Stimulated activated CD4-positive, alpha-beta T cell treated with anti-CD3 and anti-CD28 coated beads, Interleukin-1b, Interleukin-23, amount 100 ng/mL, for 48 hours (primary cell): ENCODE measurements at places on chromosomes 11 and 22.

- no peak for DNase-seq
These were observed 9.5 kb downstream of the PCNX3 start for GRCh38 chr11:65624931-65625627.

- no peak for DNase-seq
These were observed 28.8 kb downstream of the TRIOBP start for GRCh38 chr22:37725551-37726240.

- no peak for DNase-seq
These were observed 1654.6 kb upstream of the RAG2 start for GRCh38 chr11:38252620-38253019.

DNA sequence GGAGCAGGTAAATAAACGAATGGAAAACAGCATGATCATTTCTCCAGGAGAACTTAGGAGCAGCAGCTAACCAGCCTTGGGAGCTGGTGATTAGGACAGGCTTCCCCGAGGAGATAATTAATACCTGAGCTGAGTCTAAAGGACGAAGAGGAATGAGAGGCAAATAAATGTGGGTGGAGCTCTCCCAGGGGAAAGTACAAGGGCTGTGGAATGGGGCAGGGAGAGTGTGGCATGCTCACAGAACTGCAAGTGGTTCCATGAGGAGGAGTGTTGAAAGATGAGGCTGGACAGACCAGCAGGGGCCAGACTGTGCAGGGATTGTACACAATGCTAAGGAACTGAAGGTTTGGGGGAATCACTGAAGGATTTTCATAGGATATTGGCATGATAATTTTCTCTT, 14.2 kb upstream of the TLCD5 start:
- no peak for DNase-seq

DNA sequence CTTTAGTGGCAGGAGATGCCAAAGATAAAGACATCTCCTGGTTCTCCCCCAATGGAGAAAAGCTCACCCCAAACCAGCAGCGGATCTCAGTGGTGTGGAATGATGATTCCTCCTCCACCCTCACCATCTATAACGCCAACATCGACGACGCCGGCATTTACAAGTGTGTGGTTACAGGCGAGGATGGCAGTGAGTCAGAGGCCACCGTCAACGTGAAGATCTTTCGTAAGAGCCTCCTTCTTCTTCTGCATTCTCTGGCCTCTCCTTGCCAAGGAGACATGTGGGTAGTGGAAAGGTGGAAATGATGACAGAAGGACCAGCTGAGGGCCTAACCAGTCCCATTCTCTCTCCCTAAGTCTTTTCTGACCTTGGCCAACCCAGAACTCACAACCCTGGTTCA, 110.1 kb upstream of the TTC12 start:
- no peak for DNase-seq

GRCh38 chr11:46513934-46514342, 79.9 kb downstream of the AMBRA1 start:
- no peak for DNase-seq

- no peak for DNase-seq
These were observed 24.6 kb downstream of the STIM1 start for GRCh38 chr11:3879967-3880542.

- no peak for DNase-seq
These were observed 434.3 kb downstream of the ETS1 start for GRCh38 chr11:128152796-128153696.

GRCh38 chr22:47374901-47375575, 612.6 kb downstream of the TBC1D22A start:
- no peak for DNase-seq

- DNase-seq = no peak
These were observed 1.4 kb upstream of the PPARA start for GRCh38 chr22:46148816-46149511.

GRCh38 chr11:128506356-128506755, 81.0 kb downstream of the ETS1 start:
- DNase-seq = no peak

DNA sequence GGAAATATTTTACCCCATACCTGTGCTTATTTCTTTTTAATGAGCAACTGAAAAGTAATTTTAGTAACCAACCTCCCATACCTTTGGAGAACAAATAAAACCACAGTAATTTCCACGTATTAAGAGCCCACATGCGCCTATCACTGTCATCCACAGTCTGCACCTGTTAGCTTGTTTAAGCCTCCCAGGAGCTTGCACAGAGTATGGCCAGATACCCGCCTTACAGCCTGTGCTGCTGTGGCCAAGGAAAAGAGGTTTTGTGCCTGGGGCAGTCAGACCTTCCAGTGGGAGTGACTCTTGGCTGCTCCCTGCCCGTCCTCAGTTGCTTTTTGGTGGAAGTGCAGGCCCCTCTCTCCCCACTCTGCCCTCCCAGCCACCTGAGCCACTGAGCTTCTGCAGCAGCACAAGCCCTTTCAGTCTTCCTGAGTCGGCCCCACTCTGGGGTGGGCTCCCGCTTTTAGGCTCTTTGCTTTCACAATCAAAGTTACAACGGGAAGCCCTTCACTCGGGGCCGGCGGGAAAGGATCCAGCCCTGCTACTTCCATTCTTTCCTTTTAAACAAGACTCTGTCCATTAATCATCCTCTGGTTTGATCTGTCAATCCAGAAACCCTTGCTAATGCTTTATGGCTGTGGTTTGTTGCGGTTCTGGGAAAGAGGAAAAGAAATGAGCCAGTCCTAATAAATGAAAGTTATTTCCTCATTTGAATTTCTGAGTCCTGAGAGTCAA, 308.8 kb downstream of the TBC1D22A start:
- DNase-seq = no peak

DNA sequence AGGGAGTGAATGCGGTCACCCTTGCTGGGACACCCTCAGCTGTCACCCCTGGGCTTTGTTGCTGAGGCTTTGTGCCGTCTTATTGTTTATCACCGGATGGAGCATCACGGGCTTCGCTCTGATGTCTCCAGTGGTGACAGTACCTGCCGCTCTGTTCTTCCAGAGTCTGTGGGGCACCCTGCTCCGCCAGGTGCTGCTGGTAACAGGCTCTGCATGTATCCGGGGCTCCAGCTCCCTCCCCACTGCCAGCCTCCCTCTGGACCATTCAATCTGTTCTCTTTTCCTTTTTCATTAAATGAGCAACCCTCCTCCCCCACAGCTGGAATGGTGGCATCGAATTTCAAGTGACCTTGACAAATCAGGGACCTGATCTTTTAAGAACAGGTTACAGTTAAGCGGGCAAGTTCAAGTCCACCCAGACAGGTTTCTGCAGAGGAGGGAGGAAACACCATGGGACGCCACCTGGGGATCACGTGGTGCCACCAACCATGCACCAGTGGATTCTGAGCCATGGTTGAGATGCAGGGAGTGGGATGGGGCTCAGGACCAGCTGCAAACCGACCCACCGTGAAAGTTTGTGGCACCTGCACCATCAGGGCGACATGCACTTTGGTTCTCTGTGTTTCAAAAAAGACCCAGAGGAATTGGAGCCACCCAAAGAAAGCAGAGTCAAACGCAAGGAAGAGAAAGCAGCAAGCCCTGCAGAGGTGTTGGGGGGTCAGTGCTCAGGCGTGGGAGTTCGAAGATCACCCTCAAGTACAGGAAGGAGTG, 89.3 kb downstream of the BCR start:
- DNase-seq = no peak

- DNase-seq = no peak
These were observed 11.0 kb downstream of the APOA4 start for GRCh38 chr11:116812109-116812508.

- no peak for DNase-seq
These were observed 6.4 kb downstream of the MARK2 start for GRCh38 chr11:63845303-63845702.

- no peak for DNase-seq
These were observed 80.8 kb downstream of the PIWIL4 start for GRCh38 chr11:94647926-94648325.

GRCh38 chr11:40867991-40868632, 591.3 kb downstream of the LRRC4C start:
- no peak for DNase-seq

GRCh38 chr11:120893440-120894201, 130.3 kb upstream of the TBCEL start:
- DNase-seq = no peak

GRCh38 chr11:79809487-79809886, 368.7 kb upstream of the TENM4 start:
- no peak for DNase-seq

- peak; percentile 59 for DNase-seq
These were observed 33.8 kb upstream of the NUP50 start for GRCh38 chr22:45129703-45130524.

DNA sequence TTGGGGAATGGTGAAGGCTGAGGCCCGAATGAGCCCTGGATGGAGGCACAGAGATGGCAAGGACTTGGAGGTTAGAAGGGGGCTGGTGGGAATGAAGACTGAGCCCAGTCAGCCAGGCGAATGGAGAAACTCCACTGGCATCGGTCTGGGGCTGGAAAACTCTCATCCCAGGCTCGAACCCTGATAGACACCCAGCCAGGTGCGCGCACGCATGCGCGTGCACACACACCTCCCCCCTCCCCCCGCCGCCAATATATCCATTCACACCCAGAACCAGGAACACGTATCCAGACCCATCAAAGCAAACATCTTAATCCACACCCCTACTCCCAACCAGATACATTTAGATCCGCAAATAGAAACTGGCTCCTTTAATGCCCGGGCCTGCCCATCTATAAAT, 139.3 kb downstream of the CEP164 start:
- no peak for DNase-seq

DNA sequence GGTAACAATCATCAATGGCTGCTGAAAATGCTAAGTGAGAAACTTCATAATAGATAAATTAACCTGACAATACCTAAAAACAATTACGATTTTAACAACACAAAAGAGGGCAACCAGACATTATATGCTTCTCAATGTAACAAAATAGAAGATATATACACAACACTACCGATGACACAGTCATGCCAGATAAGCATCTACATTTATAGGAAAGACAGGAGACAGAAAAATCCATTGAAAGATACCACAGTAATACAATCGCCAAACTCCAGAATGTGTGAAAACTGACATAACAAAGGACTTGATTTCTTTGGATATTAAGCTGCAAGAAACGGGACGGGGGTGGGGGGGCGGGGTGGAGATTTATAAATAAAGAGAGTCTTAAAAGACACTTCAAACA, 28.3 kb downstream of the USP28 start:
- DNase-seq = no peak

- no peak for DNase-seq
These were observed 400.0 kb downstream of the LARGE1 start for GRCh38 chr22:33519974-33520903.

DNA sequence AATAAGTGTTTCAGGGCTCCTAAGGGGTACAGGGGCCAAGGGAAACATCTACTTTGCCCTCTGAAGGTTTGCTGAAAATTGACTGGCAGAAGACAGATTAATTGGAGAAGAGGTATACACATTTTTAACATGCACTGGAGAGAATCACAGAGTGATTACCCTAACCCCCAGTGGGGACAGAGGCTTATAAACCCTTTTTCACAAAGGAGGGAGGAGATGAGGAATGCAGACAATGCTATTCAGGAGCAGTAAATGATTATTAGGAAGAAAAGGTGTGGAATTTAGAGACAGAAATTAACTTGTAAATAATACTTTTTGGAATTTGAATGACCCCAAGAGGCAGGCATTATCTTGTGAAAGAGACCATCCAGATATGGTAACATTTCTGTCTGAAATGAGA, 582.4 kb upstream of the B3GAT1 start:
- no peak for DNase-seq

DNA sequence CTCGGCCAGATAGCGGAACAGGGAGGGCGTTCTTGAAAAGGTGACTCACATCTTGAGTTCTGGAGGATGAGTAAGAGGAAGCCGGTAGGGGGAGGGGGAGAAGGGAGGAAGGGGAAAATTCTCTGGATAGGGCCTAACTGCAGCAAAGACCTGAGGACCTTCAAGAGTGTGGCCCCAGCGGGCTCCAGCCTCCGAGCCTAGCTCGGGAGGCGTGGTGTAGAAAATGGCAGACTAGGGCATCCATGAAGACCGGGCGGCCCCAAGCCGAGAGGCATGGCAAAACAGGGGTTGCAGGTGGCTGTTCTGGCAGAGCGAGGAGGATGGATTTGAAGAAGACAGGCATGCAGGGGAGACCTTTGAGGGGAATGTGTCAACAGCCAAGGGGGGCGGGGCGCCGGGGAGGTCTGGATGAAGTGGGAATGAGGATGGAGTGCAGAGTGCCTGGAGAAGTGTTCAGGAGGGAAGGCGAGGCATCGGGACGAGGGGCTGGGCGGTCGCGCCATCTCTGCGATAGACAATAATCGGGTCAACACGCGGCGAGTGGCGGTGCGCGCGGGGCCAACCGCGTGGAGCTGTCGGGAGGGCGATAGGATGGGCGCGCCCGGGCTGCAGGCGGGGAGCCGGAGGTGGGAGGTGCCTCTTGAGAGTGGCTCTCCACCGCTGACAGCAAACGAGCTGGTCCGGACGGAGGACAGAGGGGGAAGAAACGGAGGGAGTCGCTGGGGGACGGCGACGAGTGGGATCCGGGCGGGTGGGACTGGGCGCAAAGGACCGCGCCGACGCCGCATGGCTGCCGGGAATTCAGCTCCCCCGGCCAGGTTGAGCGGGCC, 40.0 kb upstream of the CREB3L1 start:
- DNase-seq = peak; percentile 66

- no peak for DNase-seq
These were observed 81.1 kb upstream of the CHRM4 start for GRCh38 chr11:46472662-46472994.

DNA sequence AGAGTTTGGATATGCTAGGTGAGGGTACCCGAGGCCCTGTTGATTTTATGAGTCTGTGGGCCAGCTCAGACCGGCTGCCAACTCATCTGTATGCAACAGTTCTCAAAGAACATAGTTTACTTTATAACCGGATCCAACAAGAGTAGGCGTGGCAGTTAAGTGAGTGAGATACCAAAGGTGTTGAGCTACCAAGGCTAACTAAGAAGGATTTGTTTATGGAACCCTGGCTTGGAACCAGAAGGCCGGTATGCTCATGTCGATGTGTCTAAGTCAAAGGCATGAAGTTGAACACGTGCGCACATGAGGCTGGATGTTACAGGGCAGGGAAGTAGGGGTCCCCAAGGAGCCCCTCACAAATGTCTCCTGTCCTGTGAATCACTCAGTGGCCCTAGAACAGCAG, at the start of gene KCNJ1:
TSS of gene KCNJ1 (minus strand) at position 20 of the 400 bp plus-strand sequence. CDS start 27,053 bp downstream, outside the sequence.
- no peak for DNase-seq

GRCh38 chr11:76259299-76259908, 53.1 kb upstream of the WNT11 start:
- no peak for DNase-seq

GRCh38 chr11:116576526-116576925, 196.3 kb downstream of the BUD13 start:
- DNase-seq = peak; percentile 10
